ENCODE measurements at places on chromosomes 12 and 14. TPM values are rescaled to one million over a fixed set of nuclear protein-coding genes. Genes with fewer than 3 reads are reported as not detected.

SART3 gene
- total RNA-seq = 38.8 TPM

CFAP73 gene
- not detected for total RNA-seq

YAF2 gene
- total RNA-seq = 17.9 TPM

FOXG1 gene
- 16.7 TPM for total RNA-seq

PPP1R36 gene
- total RNA-seq = 0.89 TPM

TBX5 gene
- not detected for total RNA-seq

NTS gene
- not detected for total RNA-seq

TGM1 gene
- 0.05 TPM for total RNA-seq

LRRC10 gene
- total RNA-seq = not detected

HSPB8 gene
- total RNA-seq = 16.3 TPM

CIDEB gene
- not detected for total RNA-seq

BCAT1 gene
- total RNA-seq = 33.7 TPM

APOF gene
- total RNA-seq = not detected

TTC9 gene
- total RNA-seq = 1.3 TPM

GPR84 gene
- total RNA-seq = not detected

PLEKHH1 gene
- total RNA-seq = 1.8 TPM

HNRNPA1 gene
- total RNA-seq = 317 TPM

MAP3K9 gene
- total RNA-seq = 5.8 TPM

AACS gene
- 25.3 TPM for total RNA-seq

FICD gene
- 9.7 TPM for total RNA-seq

MANSC4 gene
- total RNA-seq = not detected

CLEC12A gene
- not detected for total RNA-seq

KRT79 gene
- not detected for total RNA-seq

BIN2 gene
- total RNA-seq = not detected

NFE2 gene
- 2.5 TPM for total RNA-seq

C1QL4 gene
- total RNA-seq = 0.39 TPM

LRRC43 gene
- not detected for total RNA-seq

SMIM41 gene
- not detected for total RNA-seq

ZBTB42 gene
- total RNA-seq = 4.1 TPM

All from M059J (cell line).